ENCODE measurements at places on chromosomes 7 and 10.

- DNase-seq = no peak
These were observed 5.4 kb downstream of the ANKIB1 start for GRCh38 chr7:92251181-92251580.

- DNase-seq = no peak
These were observed 81.7 kb downstream of the ST7 start for GRCh38 chr7:117034851-117035464.

GRCh38 chr10:27620430-27621397 lies 116.6 kb downstream of the RAB18 start:
- DNase-seq = no peak

- peak; percentile 60 for DNase-seq
These were observed 5.8 kb upstream of the POLM start for GRCh38 chr7:44087911-44088838.

DNA sequence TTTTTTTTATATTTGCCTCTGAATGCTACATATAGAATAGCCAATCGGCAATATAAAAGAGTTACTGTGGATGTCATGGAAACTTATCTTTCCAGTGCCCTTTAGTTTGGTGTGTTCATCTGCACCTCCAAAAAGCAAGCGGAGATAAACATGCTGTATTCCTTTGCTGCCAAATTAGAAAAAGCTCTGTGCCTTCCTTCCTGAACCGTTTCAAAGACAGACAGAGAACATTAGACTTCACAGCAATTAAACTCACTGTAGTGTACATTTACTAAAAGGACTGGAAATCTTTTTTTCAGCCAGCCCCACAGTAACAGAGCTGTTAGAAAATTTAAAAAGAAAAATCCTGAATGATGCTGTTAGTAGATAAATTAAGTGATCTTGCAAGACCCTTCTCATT lies 707.5 kb downstream of the LRMDA start:
- no peak for DNase-seq

GRCh38 chr10:132676193-132676891 lies 109.6 kb downstream of the NKX6-2 start:
- no peak for DNase-seq
